Lower lobe of right lung (tissue), 2 donors: ENCODE measurements at places on chromosomes 3 and 15.

DNA sequence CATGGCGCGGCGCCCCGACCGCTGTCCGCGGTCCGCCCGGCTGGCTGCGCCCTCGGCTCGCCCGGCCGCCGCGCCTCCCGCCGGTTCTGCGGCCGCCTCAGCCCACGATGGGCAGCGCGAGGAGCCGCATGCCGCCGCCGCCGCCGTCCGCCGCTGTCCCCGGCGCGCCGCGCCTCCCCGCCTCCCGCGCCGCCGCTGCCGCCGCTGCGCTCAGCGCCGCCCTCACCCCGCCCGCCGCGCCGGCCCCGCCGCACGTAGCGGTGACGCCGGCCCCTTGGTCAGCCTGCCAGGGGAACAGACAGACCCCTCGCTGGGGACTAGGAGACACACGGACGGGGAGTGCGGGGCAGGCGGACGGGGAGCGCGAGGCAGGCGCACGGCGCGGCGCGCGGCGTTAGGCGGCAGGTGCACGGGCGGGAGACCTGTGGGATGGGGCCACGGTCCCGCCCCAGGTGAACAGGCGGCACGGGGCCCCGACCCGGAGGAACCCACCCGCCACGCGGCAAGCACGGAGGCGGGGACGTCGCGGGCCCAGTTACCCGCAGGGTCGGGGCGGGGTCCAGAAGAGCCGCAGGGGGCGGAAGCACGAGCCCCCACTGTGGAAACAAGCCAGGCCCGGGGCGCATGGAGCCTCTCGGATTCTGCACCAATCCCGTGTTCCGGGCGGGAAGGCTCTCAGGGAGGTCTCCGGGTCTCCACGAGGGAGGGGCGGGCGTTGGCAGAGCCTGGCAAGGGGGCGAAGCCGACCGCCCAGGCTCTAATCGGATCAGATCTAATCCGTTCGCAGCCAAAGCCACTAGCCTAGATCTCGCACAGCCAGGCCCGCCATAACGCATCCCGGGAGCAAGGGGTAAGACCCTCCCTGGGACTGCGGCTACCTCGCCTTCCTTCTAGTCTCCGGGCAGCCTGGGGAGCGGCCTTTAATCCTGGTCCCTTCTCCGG, at the start of gene CSPG5:
Gene CSPG5, minus strand, starts transcription at position 175 of the 942 bp plus-strand sequence. Its CDS starts 172 bp downstream, at position 3.
- peak; percentile 50 for DNase-seq

- DNase-seq = peak; percentile 61
Observed at GRCh38 chr15:100596792-100597191, 5.2 kb downstream of the LINS1 start.

DNA sequence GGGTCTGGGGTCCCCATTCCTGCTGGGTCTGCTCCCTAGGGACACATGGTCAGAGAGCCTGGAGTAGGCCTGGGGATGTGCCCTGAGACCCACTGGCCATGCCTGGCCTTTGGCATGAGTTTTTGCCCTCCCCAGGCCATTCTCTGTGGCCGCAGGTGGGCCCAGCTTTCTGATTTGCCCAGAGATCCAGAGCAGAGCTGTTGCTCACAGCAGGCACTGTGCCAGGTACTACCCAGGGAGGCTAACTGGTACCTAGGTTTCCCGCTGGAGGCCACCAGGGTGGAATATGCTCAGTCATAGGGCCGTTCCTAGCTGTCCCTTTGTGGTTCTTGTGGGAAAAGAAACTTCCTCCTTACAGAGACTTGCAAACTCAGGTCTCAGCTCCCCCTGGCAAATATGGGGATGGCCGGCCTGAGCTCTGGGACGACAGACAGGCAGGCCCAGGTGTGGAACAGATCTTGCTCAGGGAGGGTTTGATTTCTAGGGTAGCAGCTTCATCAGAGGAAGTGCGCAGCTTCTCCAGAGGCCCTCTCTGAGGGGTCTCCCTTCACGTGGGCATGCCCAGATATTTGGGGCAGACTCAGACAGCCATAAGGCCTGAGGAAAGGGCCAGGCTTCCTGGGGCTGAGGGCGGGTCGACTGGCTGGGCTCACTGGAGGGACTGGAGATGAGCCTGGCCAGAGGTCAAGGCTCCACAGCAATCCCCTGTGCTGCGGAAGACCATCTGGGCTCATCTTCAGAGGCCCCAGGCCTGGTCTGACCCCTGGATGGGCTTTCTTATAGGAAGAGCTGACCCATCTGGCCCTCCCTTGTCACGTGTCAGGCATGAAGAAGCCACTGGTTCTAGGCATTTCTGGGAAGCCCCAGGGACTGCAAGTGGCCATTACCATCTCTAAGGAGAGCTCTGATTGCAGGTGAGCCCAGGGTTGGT, 28.0 kb downstream of the ACAA1 start:
- peak; percentile 50 for DNase-seq

- DNase-seq = no peak
Observed at GRCh38 chr3:144947895-144948294, 976.3 kb downstream of the DIPK2A start.

GRCh38 chr3:58349792-58350626, 17.3 kb downstream of the PXK start:
- no peak for DNase-seq

GRCh38 chr15:31365655-31366127, 39.1 kb downstream of the KLF13 start:
- peak; percentile 98 for DNase-seq

DNA sequence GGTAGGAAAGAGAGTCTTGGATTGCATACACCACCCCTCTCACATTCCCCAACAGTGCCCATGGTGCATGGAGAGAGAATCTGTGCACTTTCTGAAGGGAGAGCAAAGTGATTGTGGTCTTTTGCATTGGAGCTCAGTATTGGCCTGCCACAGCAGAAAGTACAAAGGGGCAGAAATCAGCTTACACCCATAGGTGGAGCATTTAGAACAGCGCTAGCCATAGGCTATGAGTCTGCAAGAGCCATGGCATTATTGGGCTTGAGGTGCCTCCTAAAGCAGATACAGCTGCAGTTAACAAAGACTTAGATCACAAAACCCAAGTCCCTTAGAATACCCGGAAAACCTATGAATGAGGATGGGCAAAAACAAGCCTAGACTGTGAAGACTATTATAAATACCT, 21.8 kb downstream of the SI start:
- no peak for DNase-seq

DNA sequence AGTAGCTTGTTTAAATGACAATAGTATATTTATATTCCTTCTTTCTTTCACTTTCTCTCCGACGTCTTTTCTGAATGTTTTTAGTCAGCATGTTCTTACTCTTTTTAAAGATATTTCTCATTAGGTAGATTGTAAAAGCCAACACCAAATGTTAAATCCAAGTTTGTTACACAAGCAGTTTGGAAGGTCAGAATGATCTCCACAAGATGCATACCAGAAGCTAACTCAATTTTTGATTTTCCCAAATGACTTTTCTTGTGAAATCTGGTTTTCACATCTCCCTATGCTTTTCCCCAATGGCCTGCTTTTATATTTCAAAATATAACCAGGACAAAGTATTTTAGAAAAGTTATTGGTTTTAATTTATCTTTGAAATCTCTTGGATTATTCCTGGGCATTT, 49.7 kb upstream of the TPRG1 start:
- no peak for DNase-seq

DNA sequence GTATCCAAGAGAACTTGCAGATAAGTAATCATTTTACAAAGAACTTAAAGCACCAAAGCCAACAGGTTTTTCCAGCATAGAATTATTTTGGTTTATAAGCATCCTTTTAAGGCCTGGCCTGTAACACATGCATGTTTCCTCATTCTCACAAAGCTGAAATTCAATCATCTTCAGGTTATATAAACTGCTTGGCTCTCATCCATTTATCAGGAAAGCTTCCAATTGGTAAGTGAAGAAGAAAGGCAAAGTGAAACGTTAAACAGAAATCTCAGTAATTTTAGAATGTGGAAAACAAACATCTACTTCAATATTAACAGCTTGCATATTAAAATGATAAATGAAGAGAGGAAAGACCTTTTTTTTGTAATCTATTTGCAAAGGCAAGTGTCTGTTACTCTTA, 1.6 kb downstream of the SERP1 start:
- no peak for DNase-seq

DNA sequence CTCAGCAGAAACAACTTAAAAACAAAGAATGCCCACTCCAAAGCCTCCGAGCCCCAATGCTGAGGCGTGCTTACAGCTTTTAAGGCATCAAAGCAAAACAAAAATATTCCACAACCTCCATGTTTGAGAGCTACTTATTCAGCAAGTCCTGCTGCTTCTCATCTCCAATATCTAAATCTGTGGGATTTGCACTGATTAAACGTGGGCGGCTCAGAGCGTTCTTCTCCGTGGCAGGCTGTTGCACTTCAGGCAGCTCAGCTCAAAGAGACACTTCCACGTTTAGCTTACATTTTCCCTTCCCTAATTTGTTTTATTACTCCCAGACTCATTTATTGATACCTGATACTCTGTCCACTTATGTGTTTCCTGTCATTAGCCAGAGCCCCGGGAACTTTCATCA, 282.6 kb upstream of the MCTP2 start:
- DNase-seq = no peak

DNA sequence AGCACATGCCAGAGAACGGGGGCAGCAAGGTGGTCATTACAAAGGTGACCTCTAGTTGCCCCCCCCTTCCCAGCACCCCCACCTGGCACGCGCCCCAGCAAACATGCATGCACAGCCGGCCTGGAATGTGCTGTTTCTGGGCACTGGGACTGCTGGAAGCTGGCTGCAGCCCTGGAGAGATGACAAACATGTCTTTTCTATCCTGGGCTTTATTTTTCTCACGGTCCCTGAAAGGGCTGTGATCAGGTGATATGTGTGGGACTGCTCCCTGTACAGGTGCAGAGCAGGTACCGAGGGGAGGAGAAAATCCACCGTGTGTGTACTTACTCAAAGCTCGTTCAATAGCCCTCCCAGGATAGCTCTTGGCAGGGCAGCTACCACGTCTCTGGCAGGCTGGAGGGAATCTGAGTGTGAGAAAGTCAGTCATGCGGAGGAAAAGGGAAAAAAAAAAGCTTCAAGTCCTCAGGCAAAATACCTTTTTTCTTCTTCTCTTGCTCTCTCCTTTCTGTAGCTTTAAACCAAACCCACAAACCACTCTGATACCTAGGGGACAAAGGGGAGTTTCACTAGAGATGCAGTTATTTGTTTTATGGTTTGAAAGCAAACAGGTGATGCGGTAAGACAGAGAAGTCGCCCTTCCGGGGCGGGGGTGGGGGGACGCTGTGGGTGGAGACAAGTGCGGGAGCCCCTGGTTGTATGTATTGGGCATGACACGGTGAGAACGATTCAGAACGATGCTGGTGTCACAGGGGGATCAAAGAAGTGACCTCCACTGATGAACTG, 5.0 kb upstream of the HES1 start:
- DNase-seq = no peak

- DNase-seq = no peak
Observed at GRCh38 chr3:117696851-117697407, 987.4 kb downstream of the TUSC7 start.

DNA sequence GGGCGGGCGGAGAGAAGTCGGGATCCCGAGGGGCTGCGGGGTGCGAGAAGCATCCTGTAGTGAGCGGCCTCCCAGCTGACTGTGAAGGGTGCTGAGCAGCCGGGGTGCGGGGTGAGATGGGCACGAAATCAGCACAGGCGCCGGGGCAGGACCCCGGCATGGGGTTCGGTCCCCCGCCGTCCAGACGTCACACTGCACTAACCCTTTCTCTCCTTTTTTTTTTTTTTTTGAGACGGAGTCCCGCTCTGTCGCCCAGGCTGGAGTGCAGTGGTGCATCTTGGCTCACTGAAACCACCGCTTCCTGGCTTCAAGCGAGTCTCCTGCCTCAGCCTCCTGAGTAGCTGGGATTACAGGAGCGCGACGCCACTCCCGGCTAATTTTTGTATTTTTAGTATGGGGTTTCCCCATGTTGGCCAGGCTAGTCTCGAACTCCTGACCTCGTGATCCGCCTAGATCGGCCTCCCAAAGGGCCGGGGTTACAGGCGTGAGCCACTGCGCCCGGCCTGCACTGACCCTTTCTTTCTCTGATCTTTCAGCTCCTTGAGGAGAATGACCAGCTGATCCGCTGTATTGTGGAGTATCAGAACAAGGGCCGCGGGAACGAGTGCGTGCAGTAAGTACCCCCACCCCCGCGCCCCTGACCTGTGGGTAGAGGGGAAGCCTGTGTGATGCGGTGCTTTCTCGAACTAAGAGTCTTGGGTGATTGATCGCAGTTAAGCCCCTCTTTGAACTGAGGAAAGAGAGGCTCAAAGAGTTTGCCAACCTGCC, 513 bp downstream of the SS18L2 start:
- DNase-seq = no peak

- DNase-seq = no peak
Observed at GRCh38 chr15:97099040-97099439, 768.5 kb downstream of the NR2F2 start.

DNA sequence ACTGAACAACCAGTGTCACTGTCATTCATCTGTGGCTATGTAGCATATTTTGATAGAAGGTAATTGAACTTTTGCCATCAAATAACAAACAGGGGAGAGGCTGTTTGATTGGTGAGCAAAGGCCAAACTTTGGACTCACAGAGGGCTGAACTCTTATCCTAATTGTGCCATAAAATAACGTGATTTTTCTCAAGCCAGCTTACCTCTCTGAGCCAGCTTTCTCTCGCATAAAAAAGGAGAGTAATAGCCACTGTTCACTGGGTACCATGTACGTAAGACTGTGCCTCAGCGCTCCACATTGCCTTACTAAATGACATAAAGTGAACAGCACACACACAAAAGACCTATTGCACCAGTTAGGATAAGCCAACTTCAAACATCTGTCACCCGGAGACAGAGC, 216.9 kb downstream of the LRTM1 start:
- DNase-seq = no peak

- DNase-seq = no peak
Observed at GRCh38 chr3:138303474-138303873, 26.2 kb downstream of the NME9 start.

GRCh38 chr3:45280971-45281370, 54.9 kb upstream of the TMEM158 start:
- no peak for DNase-seq
